ENCODE measurements at places on chromosomes 2 and 18.

GRCh38 chr2:48699348-48699930 lies 56.1 kb downstream of the LHCGR start:
- no peak for DNase-seq

DNA sequence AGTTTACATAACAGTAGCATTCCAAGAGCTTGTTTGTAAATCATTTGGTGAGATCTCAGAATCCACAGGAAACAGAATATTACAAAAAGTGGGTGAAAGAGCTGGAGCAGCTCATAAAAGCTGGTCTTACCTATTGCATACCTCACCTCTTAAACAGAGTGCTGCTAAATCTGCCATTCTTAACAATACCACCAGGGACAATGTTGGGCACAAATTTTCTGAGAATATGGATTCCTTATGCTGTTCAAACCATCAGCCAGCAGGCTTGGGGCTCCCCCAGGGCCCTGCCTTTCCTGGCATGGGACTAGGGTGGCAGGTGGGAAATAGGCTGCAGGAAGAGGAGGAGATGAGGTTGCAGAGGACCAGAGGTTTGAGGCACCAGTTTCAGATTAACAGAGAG lies 55.6 kb downstream of the TGFA start:
- no peak for DNase-seq

DNA sequence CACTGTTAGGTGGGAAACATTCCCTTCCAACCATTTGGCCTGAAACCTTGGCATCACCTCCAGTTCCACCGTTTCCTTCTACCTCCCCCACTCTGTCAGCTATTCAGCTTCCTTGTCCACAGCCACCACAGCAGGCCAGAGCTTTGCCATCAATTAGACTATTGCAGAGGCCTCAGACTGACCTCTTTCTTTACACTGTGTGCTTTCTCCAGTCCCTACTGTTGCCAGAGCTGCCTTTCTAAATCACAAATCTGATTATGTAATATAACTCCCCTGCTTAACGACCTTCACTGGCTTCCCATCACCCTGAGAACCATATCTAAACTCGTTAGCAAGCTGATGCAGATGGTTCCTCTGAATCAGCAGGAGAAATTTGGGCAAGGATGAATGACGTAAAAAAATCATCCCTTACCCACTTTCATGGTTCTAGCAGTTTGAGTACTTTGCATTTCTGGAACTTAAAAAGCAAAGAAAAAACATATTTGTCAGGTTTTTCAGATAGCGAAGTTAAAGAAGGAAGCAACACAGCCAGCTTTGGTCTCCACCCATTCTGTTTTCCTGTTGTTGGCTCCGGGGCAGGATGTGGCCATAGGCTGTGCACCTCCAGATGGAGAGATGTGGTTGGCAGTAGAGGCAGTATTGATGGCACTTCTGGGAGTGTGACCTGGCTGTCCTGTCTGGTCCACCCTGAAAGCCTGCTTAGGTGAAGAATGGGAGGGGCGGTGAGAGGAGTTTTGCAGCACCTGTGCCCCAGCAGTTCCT lies 422.1 kb downstream of the PARD3B start:
- DNase-seq, result no peak

GRCh38 chr2:27798948-27799645 lies 27.6 kb downstream of the MRPL33 start:
- DNase-seq, result no peak

DNA sequence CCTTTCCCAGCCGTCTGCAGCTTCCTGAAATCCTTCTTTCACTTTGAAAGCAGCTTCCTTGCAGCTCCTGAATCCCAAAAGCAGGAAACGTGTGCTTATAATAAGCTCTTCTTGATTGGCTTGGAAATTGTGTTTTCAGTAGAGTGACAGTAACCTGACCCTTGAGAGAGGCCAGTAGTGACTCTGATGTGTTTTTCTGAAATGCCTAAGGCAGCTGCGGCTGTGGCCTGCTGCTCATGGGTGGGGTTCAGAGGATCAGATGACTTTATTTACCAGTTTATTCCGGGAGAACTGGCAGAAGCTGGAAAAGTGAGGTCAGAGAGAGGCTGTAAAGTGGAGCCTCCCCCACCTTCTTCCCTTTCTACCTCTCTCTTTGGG lies 31.9 kb upstream of the RPIA start:
- DNase-seq, result no peak

DNA sequence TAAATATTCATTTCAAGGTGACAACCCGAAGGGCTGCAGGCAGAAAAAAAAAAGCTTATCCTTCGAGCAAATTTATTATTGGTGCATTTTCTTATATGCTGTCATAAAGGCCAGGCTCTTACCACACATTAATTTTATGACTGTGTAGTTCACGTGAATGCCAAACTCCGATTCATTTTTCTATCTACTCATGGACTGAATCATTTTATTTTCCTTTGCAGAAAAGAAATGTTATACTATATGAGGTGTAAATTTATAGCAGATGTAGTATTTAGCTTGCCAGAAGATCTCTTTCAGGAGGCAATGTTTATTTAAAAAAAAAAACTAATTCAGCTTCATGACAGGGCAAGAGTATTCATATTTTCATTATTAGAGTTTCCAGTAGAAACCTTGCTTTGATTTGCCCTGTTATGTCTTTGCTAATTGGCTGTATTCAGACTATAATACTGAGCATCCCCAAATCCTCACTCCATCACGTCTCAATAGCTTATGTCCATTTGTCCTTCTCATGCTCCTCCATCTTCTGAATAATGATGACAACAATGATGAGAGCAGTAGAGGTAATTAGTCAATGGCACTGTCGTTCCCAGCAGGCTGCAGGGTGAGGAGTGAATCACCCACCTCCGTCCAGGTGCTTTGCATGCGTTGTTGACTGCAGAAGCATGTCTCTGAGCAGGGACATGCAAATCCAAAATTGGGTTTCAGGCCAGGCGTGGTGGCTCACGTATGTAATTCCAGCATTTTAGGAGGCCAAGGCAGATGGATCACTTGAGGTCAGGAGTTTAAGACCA lies 101.1 kb upstream of the RAB12 start:
- no peak for DNase-seq

DNA sequence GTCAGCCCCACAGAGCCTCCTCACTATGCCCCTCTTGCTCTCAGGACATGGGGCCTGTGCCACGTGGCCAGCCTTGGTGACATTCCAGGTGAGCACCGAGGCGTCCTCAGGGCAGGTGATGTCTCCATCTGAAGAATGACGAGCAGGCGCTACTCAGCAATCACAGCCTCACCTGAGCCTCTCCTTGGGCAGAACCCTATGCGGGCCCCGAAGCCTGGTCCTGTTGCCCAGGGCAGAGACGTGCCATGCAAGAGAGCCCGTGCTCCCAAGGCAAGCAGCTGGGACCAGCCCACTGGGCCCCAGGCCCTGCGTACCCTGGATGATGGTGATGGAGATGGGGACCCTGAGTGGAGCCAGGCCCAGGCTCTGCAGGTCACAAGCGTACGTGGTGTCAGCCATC lies 32.5 kb upstream of the SELENOI start:
- no peak for DNase-seq

DNA sequence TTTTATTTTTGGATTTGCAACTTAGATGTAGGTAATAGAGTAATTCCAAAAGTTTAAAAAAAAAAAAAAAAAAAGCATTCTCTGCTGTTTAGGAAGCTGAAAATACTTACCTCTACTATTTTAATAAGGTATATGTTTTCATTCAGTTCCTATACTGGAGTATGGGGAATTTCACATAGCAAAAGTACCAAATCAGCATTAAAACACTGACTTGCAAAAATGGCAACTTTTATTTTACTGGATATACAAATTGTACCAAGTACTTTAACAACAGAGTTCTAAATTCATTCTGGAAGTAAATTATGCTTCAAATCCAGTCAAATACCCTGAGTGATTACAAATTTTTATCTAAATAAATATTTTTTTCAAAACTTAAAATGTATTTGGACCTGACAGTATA lies 76.7 kb downstream of the TCF4 start:
- no peak for DNase-seq

GRCh38 chr2:232621186-232621585 lies 12.2 kb upstream of the EFHD1 start:
- DNase-seq, result no peak

GRCh38 chr2:187003611-187004010 lies 154.6 kb upstream of the ZSWIM2 start:
- no peak for DNase-seq

DNA sequence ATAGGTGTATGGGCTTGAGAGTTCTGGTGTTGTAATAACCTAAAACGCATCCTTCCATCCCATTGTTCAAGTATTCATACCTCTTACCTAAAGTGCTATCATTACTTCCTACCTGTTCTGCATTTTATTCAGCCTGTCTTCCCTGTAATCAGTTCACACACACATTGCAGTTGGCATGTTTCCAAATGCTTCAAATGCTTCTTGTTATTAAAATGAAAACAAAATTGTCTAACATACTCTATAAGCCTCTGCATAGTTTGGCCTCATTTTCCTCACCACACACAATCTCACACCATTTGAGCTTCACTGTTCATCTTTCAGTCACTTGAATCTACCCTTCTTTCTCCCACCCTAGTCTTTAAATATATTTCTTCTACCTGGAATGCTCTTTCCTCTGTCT lies 1178.2 kb upstream of the NRXN1 start:
- DNase-seq, result no peak

- no peak for DNase-seq
Observed at GRCh38 chr2:16623031-16623430, 42.6 kb downstream of the CYRIA start.

- no peak for DNase-seq
Observed at GRCh38 chr2:25035537-25036220, 6.2 kb upstream of the EFR3B start.

GRCh38 chr2:120596990-120597594 lies 138.6 kb upstream of the GLI2 start:
- no peak for DNase-seq

DNA sequence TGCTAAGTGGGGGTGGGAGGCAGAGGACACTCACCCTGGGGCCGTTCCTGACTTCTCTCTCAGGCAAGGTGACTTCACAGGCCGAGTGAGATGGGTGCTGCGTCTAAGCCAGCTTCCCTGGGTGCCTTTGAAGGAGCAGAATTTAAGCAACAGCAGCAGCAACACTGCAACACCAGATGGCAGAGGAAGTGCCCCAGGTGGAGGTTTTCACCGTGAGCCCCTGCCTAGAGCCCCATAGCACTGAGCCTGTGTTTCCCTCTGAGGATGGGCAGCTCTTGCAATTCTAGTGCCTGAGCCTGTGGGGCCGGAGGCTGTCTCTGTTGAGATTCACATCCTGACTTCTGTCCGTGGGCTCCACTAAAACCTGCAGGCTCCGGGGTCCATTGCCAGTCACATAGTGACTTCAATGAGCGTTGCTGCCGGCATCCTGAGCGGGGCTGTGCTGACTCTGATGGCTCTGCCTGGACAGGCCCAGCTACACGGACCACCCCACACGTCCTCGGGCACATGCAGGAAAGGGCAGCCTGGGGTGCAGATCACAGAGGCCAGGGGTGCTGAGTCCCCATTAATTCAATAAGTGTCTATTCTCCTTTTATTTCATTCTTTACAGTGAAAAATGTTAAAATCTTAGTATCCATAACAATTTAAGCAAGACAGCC lies 218.8 kb downstream of the SNTG2 start:
- no peak for DNase-seq

GRCh38 chr2:201176081-201176481 lies 6.9 kb upstream of the CASP10 start:
- DNase-seq, result no peak

DNA sequence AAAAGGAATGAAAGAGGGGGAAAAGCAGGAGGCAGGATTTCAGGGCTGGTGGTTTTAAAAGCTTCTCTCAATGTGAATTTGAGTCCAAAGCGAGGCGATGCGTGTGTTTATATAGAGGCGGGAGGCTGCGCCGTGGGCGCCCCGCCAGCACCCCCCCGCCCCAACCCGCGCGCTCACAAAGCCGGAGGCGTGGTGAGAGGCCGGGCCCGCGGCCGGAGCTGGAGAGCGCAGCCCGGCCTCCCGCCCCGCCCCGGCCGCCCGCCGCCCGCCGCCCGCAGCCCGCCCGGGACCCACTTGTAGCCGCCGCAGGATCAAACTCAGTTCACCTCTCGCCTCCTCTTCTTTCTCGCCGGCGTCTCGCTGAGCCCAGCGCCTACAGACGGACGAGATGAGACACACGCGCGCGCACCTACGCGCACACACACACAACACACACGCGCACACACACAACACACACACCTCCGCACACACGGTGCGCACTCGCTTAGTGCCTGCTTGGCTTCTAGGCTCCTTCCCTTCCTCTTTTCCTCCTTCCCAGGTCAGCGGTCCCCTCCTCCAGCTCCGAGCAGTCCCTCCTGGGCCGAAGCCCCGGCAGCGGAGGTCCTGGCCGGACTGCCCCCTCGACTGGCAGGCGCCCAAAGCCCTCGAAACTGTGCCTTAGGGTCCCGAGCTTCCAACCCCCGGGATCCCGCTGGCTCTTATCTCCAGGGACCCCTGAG lies 1.3 kb upstream of the CYP26B1 start:
- DNase-seq, result no peak

GRCh38 chr2:239246723-239247122 lies 154.1 kb downstream of the HDAC4 start:
- no peak for DNase-seq

- DNase-seq, result no peak
Observed at GRCh38 chr18:6255116-6255705, 159.5 kb downstream of the L3MBTL4 start.

- DNase-seq, result no peak
Observed at GRCh38 chr2:240618776-240619175, 6.5 kb upstream of the GPR35 start.

GRCh38 chr18:48521723-48522122 lies 17.1 kb upstream of the CTIF start:
- DNase-seq, result no peak

DNA sequence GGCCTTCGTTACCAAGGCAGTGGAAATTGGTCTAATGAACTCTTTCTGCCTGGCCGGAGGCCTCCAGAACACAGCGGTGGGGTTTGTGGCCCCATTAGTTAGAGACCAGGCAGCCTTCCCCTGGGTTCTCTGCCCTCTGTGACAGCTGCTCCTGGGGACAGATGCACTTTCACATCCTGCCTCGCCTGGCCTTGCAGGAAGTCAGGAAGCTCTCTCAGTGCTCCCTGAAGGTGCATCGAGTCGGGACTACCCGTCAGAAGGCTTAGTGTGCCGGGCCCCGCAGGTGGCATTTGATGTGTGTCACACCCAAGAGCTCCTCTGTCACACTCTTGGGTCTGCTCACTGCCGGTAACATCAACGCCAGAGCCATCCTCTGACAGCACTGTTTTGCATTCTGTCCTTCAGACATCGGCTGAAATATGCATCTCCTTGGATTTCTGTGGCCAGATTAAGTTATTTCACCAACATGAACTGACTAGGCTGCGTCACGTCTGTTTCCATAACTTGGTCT lies 158.3 kb downstream of the LDLRAD4 start:
- no peak for DNase-seq

DNA sequence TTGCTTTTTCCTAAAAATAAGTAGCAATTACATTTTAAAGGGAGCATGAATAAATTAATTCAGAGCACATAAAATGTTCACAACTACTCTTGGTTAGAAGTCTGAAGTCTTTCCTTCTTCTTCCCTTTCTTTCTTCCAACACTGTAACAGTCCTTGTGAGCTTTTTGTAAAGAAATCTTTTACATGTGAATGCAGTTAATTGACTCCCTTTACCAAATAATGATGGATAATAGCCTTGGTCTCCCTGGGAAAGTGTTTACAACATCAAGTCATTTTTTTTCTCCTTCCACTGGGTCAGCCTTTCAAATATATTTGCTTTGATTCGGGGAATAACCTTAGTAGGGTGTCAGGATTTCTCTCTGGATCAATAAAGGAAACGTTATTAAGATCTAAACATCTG lies 39.1 kb downstream of the CALCRL start:
- no peak for DNase-seq

GRCh38 chr2:223760838-223761502 lies 76.4 kb downstream of the AP1S3 start:
- peak; percentile 9 for DNase-seq

GRCh38 chr2:22253171-22253570 lies 1129.4 kb downstream of the TDRD15 start:
- no peak for DNase-seq

Data from NCI-H446 treated with DMSO at 0.1 percent for 48 hours (cell line).